NCI-H510A (cell line): ENCODE measurements at places on chromosomes 2 and 18.
A peak's percentile ranks its signal among the peaks of the same experiment; 100 is the strongest.

DNA sequence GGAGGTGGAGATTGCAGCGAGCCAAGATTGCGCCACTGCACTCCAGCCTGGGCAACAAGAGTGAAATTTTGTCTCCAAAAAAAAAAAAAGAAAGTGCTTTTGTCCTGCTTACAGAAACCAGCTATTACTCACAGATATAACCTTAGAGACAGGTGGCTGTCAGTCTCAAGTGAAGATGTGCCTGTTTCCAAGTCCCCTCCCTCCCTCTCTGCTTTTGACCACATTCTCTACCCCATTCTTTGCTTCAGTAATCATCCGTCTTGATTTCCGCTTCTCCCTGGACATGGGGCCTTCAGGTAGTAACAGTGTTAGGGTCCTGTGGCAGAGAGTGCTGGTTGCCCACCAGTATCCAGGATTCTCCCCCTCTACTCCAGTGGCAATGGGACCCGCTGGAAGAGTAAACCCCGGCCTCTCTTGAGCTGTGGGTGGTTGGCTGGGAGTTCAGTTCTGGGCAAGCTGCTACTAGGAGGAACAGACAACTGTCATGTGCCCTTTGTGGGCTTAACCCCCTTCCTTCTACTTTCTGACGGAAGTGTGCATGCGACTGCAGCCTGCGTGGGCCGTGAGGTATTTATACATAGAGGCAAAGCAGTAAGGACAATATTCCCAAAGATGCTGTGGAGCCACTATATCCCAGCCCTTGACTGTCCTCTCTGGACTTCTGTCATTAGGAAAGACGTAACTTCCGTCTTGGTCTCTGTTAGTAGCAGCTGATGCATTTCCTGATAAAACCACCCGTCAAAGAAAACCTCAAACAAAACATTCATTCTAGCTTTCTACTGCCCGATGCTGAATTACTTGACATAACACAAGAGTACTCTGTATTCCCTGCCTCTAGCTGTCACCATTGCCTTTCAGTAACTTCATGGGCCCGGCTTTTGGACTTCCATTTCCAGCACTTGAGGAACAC, 17.8 kb downstream of the PDCL3 start:
- no peak for DNase-seq

- DNase-seq, result no peak
Observed at GRCh38 chr18:43539862-43540261, 262.6 kb upstream of the SYT4 start.

- DNase-seq, result no peak
Observed at GRCh38 chr2:223863491-223863890, 26.1 kb upstream of the AP1S3 start.

DNA sequence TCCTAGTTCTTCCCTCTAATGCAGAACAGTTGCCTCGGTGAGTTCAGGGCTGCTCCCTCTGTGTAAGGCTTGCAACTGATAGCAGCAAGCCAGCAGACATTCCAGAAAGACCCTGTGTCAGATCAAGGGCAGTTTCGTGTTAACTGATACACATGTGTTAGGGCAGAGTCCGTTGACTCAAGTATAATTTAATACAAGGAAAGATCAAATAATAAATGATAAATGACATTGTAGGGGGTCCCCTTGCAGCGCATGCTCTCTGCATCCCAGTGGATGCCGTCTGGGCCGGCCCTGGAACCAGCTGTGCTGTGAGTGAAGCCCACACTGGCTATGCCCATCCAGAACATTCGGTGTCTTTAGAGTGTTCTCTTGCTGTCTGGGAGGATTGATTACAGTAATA, 180.3 kb downstream of the AGAP1 start:
- DNase-seq, result no peak

GRCh38 chr2:40758401-40759155, 306.7 kb upstream of the SLC8A1 start:
- no peak for DNase-seq

- DNase-seq, result no peak
Observed at GRCh38 chr2:20471902-20472559, 25.2 kb downstream of the RHOB start.

- DNase-seq, result no peak
Observed at GRCh38 chr2:53863538-53864227, 3.9 kb upstream of the GPR75 start.

DNA sequence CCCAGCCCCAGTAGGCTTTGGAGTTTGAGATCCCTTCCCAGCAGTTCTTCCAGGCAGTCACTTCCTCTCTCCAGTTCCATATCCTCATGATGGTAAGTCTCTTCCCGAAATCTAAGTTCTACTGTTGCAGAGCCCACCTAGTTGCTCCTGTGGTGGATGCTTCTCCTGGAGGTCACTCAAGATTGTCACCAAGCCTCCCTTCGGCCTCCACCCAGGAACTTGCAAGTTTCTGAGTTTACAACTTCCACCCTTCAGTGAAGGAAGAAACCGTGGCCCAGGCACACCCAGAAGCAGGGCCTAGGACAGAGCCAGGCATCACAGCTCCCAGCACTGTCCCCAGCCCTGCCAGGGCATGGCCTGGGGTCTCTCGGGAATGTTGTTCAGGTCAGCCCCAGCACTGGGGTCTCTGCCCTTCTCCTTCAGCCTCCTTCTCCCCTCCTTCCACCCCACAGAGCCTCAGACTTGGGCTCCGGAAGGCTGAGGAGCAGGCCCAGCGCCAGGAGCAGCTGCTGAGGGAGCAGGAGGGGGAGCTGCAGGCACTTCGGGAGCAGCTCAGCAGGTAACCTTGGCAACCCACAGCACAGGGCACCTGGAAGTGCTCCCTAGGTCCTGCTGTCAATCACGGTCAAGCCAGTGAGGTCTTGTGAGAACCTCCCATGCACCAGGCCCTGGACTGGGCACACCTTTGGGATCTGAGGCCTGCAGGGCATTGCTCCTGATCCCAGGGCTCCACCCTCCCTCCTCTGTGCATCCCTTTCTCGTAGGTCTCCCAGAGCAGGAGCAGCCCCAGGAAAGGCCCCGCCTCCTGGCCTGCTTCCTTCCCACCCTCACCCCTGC, 7.1 kb downstream of the RUFY4 start:
- DNase-seq, result no peak

GRCh38 chr2:220420820-220421219, 793.4 kb downstream of the SLC4A3 start:
- no peak for DNase-seq

DNA sequence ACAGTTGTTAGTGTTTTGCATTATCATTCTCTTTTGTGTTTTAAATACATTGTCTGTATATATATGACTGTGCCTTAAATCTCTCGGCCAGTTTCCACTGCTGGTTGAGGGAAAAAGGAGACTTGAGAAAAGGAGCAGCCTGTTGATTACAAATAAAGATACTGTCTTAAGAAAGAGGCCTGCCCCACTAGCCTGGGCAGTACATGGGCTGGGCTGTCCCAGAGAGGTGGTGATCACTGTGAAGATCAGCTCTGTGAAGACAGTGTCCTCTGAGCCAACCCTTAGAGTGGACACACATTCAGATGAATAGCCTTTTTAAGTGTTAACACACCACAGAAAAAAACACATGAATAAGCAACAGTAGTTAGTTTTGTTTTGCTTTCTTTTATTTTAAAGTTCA, 10.0 kb upstream of the OTX1 start:
- no peak for DNase-seq

DNA sequence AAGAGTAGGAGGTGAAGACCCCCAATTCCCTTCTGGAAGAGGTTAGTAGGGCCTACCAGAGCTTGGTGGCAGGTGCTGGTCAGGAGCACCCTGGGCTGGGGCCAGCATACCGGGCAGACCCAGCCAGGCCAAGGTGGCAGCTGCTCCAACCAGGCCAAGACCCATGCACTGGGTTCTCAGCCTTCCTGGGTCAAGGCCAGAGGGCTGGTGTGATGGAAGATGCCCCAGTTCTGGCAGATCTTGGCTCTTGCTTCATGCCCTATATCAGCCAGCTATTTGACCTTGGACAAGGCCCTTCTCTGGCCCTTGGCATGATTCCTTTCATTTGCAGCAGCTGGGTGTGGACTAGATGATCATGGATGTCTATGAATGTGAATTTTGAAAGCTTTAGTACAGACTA, 57.7 kb downstream of the PRKCE start:
- no peak for DNase-seq

GRCh38 chr2:30732876-30733275, 74.4 kb downstream of the CAPN13 start:
- DNase-seq, result no peak

- DNase-seq, result no peak
Observed at GRCh38 chr2:149857344-149857743, 269.8 kb upstream of the MMADHC start.

DNA sequence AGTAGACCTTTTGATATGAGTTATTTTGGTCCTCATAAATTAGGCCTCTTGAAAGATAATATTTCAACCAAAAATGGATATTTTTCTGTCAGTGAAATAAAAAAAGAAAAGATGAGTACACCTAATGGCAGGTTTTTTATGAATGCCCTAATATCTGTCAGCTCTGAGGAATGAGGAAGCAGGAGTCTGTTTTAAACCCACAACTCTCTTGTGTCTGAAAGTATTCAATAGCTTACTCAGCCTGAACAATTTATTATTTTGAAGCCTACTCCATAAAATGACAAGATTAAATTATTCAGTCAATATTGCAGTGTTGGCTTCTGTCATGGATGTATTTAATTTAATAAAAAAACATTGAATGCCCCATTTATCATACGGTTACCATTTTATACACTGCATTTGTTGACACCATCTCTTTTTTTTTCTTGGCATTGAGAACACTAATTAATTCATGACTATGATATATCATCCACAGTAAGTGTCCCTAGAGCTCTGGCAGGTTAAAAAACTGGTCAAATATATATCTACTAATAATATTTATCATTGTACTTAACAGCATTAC, 548.2 kb downstream of the CBLN2 start:
- no peak for DNase-seq

- peak; percentile 57 for DNase-seq
Observed at GRCh38 chr2:24613154-24613814, 122.2 kb downstream of the NCOA1 start.

DNA sequence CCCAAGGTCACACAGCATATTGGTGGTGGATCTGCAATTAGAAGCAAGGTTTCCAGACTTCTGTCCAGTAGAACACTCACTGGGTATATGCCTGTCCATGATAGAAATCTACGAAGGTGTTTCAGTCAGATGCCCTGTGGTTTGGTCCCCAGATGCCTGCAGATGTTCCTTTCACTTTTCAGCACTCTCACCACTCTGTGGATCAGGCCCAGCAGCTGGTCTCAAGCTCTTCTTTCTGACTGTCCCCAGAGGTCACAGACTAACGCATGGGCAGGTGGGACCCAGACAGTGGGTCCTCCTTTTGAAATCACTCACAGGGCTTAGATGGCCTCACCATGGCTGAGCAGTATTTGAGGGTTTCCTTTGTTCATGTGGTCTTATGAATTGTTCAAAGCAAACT, 376.5 kb downstream of the ALK start:
- DNase-seq, result no peak

- no peak for DNase-seq
Observed at GRCh38 chr18:50749945-50750344, 69.9 kb downstream of the MRO start.

DNA sequence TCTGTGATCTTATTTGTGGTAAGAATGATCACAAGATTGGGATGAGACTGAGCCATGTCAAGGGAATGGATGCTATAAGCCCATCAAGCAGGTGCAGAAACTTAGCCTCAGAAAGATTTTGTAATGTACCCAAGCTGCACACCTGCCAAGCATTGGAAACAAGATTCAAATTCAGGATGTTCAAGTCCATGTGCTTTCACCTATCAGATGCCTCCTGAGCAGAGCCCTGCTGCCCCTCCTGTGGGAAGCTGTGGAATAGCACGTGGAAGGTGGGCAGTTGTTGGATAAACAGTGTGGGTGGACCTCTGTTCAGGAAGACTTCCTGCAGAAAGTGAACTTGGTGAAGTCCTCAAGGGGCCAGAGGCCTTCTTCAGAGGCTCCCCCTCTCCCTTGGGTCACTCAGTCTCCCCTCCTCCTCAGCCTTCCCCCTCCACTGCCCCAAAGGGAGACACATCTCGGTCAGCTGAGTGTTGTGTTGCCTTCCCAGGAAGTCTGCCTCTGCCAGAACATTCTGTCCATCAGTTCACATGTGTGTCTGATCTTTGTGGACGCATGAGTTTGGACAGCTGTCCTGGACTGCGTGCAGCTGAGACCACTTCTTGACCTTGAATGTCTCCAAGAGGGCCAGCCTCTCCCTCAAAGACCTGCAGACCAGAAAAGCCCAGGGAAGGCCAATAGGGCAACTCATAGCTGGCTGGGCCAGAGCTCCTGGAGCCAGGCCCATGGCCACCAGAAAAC, 186.1 kb downstream of the INHBB start:
- no peak for DNase-seq

DNA sequence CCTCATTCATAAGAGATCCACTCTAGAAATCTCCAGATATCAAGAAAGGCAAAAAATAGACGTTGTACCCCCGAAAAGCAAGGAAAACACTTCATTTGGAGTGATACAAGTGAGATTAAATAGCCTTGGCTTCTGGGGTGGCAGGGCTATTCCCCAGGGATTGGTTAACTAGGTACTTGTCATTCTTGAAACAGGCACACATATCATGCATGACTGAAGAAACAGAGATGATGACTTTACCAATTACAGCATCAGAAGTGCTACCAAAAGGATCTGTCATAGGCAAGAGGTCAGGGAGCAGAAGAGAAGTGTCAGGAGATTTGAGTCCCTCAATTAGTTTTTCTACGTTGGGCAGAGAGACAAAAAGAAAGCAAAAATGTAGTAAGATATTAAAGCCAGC, 45.2 kb upstream of the NFU1 start:
- DNase-seq, result peak; percentile 14

- no peak for DNase-seq
Observed at GRCh38 chr2:11551569-11552259, 17.9 kb downstream of the GREB1 start.

- no peak for DNase-seq
Observed at GRCh38 chr2:172094294-172095145, 8.2 kb downstream of the DLX2 start.

DNA sequence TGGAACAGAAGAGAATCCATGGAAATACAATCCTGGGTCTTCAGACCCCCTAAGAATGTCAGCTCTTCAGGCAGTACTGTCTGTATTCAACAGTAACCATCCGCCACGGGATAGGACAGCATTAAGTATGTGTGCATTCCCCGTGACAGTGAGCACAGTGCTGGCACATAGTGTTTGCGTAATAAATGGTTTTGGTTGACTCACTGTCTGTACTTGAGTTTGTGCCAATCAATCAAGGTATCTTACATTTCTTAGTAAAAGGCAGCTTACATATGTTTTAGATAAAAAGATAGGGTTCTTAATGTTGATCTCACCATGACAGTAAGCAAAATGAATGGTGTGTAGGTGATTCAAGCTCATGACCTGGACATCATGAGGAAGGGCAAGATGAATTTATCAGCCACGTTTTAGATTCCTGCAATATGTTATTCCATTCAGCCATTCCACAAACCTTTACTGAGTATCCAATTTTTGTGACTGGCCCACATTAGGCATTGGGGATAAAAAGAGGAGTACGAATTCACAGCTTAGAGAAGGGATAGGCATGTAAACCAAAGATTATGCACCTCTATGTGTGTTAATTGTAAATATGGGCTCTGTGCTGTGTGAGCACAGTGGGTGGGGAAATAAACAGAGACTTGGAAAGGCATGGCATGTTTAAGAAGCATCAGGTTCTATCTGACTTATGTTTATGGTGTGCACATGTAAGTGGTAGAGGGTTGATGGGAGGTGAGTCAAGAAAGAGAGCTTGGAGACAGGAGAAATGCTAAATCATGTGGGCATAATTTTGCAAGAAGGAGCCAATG, 258.8 kb downstream of the SLC8A1 start:
- no peak for DNase-seq

- no peak for DNase-seq
Observed at GRCh38 chr2:184004289-184004947, 593.9 kb upstream of the ZNF804A start.
